ENCODE measurements at places on chromosomes 6 and 20.

DNA sequence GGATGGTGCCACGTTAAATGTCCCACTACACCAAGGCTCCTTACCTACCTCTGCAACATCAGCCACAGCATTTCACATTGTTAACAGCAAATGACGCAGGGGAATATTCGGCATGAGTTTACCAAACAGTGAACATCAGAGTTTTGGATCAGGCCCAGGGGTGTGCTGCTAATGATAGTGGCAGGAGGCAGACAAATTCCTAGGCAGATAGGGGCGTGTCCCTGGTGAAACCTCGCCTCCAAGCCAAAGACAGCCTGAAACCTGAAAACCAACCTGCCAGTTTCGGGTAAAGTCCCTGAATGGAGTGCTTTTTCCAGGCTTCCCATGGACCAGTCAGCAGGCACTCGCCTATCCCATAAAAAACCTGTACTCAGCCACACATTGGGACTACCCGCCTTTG is 133.6 kb downstream of the SH3BGRL2 start:
- no peak for DNase-seq

DNA sequence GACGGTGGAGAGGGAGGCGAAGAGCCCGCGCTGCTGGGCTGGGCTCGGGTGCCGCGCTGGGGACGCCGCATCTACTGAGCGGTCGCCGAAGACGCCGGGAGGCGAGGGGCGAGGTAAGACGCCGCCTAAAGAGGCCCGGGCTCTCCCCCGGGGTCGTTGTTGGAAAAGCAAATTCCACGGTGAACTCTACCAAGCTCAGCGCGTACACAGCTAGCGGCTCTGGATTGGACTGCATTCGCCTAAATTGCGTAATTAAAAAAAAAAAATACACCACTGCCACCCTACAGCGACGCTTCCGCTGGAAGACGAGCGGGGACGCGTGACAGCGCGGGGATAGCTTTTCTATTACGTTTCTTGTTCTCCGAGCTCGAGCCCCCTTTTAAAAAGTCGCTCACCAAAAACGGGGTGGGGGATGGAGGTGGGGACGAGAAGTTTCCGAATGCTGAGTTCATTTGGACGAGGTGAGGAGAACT is 92.0 kb upstream of the PRDM1 start:
- DNase-seq, result peak; percentile 45

DNA sequence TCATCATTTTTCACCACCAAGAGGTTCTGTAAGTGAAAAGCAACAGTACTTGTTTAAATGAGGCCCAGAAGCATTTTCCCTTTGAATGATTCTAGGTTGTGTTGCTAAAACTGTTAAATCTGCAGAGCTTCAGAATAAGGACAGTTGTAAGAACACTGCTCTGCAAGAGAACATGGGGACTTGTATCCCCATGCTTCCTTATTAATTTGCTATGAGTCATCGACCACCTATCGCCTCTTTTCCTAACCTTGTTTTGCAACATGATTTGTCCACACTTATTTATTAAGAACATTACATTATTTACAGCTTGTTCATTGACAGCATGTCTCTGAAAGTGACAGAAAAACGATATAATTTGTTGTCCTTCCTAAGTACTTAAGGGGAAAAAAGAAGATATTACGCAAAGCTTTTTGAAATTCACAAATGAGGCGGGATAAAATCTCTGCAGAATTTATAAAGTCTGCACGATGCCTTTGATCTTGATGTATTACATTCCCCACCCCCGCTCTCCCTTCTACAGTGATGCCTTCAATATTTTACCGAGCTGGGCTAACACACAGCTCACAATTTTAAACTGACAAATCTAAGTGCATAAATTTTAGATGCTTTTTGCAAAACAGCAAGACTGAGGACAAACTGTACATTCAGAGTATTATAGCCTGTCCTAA is 220.0 kb upstream of the SPTLC3 start:
- no peak for DNase-seq

DNA sequence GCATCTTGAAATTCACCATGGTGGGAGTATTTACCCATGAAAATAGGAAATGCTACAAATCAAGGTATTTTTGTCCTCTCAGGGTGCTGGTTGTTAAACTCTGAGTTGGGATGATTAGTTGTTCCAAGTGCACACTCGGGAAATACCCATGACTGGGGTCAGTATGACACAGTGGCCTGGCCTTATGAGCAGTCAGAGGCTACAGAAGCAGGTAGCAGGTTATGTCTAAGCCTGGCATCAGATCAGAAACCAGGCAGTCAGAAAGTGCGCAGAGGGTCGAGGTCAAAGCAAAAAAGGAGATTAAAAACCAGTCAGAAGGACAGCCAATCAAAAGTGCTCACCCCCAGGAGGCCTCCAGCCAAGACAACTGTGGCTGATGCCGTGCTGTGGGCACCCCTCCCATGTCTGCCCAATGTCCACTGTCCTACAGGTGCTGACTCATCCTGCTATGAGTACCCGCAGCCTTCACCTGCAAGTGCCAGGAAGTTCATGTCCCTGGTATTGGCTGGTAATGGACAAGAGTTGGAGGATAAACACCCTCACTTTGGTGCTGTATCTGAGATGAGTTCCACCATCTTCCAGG is 117.4 kb upstream of the SLC24A3 start:
- no peak for DNase-seq

- DNase-seq, result no peak
Observed at GRCh38 chr6:110325197-110325596, 33.0 kb downstream of the METTL24 start.

GRCh38 chr20:17889226-17889625 is 79.4 kb downstream of the SNX5 start:
- DNase-seq, result no peak

- DNase-seq, result no peak
Observed at GRCh38 chr6:50128420-50129005, 78.8 kb upstream of the DEFB112 start.

DNA sequence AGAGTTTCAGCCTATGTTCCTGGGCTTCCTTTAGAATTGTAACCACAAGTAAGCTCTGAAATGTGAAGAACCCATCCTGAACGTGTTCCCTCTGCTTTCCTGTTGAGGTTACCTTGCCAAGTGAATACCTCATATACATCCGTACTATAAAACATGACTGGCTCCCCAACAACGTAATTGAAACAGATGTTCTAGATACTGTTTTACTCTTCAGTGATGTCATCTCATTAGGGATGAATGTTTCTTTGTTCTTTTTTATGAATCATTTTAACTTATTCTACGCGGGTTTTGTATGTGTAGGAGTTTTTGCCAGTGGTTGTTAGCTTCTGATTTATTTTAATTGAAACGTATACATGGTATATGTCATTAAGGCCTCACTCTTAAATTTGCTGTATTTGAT is 166.8 kb downstream of the SAMD5 start:
- DNase-seq, result no peak

DNA sequence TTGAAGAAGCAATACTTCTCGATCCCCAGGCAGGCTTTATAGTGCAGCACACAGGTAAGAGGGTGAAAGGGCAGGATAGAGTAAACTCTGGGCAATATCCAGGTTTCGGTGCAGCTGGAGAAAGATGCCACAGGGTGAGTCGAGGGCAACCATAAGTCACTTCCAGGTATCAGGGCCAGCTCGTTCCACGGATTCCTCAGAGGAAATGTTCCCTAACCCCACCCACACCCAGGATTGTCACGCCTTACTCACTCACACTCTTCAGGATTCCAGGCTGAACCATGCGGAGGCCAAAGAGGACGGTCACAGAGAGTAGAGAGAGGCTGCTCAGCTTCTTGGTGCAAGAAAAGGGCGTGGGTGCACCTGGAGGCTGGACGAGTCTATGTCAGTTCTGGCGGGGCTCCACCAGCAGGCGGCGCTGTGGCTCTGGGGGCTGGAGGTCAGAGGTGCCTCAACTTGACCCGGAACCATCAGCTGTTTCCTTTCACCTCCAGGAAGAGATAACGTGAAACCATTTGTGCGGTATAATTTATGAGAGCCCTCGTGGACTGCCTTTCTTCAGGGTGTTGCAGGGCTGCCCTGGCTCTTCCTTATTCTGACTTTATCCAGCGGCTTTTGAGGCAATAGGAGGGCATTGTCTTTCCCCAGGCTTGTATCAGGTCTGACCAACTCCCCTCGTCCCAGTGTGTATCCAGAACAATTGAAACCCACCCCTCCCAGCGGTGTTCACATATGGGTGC is 14.5 kb upstream of the WFDC12 start:
- DNase-seq, result peak; percentile 62

GRCh38 chr6:115365783-115366182 is 694.9 kb downstream of the FRK start:
- DNase-seq, result no peak

- DNase-seq, result peak; percentile 11
Observed at GRCh38 chr6:29850011-29850553, 22.5 kb downstream of the HLA-G start.

DNA sequence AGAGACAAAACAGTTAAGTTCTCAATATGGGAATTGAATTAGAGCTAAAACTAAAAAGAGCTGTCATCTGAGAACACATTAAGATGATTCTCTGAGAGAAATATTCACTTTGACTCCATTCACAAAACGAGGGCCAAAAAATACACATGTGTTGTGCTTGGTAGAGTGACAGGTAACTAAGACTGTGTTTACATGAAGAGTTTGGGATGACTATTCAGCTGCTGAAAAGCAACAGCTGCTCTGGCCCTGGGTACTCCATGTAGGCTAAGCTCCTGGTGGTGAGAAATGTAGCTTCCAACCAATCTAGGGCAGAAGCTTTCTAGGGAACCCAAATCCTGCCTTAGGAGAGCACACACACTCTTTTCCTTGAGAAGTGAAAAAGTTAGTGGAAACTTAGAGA is 184.5 kb downstream of the COL21A1 start:
- no peak for DNase-seq

- DNase-seq, result no peak
Observed at GRCh38 chr20:3712279-3712873, at the start of gene SIGLEC1. TSS of gene SIGLEC1 (minus strand) at chr20:3712600. CDS start at chr20:3707128, 5,472 bp downstream.

GRCh38 chr6:107439406-107439805 is 20.0 kb downstream of the PDSS2 start:
- DNase-seq, result no peak

DNA sequence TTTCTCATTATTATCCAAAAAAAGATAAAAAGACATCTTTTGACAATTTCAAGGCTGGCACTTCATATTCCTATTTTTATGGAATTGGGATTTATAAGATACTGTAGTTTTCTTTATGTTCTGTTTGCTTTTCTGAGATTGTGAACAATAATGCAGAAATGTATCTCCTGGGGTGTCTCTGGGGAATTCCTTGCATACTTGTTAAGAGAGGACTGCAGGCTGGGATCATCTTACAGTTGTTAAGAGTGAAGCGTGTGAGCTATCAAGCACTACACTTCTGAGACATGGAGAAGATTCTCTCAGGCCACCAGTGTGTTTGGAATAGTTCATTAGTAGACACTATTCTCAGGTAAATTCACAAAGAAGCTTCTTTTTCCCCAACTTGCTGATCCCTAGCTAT is 963.3 kb upstream of the GJE1 start:
- no peak for DNase-seq

DNA sequence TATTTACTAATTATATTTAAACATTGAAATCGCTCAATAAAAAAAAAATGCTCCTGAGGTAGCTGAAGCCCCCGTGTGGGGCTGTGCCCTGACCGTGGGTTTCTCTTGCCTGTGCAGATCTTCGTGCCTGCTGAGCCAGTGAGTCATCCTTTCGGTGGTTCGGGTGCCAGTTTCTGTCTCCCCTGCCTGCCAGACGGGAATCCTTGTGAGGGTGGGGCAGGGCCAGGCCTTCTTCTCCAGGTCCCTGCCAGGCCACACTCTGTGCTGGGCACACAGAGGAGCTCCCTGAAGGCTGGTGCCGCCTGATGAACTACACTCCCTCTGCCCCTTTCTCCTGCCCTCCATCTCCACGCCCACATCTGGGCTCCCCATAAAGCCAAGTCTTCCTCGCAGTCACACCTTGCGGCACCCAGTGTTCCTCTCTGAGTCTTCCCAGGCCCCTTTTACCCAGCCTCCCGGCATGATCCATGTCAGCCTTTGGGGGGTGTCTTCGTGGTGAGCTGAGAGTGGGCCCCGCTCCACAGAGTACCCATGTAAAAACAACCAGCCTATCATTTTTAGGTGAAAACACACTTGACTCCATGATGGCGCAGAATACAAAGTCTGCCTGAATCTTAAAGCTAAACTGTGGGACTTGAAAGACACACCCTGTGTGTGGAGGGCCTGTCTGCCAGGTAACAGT is 19.3 kb downstream of the FGD2 start:
- peak; percentile 54 for DNase-seq

GRCh38 chr6:125124049-125124669 is 29.4 kb upstream of the TPD52L1 start:
- no peak for DNase-seq

DNA sequence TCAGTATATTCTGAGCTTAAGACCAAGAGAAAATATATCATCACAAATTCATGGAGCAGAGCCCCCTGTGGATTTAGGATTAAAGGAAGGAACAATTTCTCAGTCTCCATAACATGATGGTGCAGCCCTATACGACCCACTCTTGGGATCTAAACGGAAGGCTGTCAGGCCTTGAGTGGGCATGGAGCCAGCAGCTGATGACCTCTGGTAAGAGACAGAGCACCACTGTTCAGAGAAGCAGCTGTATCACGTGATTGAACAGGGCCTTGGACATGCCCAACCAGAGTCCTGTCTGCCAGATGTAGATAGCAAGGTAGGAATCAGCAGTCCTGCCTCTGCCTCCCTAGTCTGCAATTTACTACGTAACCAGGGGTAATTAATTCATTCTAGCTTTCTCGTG is 259.4 kb upstream of the POU3F2 start:
- DNase-seq, result no peak

DNA sequence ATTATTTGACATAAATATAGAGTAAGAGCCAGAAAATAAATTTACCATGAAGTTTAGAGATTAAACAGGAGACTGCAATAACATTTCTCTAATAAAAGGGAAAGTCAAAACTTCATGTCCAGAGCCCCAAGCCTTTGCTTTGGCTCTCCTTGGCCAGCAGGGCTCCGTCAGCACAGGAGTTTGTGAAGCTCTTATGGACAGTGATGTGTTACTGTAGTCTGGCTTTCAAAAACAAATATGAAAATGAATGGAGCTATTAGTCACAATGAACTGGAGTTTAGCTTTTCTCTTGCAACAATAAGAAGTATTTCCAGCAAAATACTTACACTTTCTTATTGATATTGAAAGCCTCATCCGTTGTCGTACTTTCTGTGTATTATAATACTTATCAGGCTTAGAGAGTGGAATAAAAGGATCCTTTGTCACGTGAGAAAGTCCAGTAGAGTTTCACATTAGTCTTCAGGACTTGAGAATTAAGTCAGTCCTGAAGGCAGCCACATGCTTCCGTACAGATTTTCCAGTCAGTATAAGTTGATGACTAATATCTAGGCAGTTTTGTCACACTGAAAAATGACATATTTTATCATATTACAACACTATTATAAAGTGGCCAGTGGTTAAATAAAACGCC is 117.0 kb upstream of the PRL start:
- DNase-seq, result no peak

- DNase-seq, result no peak
Observed at GRCh38 chr6:126581316-126581715, 241.4 kb downstream of the CENPW start.

DNA sequence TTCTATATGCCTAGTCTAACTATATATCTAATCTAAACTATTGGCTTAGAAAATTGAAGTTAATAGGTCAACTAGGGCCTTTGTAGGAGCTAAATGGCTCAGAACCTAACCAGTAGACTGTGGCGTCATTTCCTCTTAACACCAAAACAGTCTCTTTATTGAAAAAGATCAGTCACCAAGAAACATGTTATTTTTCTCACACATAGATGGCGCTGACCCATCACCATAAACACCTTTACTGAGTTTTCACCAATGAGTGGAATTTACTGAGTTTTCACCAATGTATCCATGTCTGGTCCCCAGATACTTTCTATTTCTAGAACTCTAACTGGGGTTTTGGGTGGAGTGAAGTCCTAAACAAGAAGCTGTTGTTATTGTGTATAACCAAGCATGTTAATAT is 636.0 kb downstream of the BCKDHB start:
- no peak for DNase-seq

- DNase-seq, result peak; percentile 65
Observed at GRCh38 chr6:168370310-168370991, 50.9 kb upstream of the DACT2 start.
